NCI-H226 (cell line): ENCODE measurements at places on chromosomes 5 and 9.
A peak's percentile ranks its signal among the peaks of the same experiment; 100 is the strongest.

DNA sequence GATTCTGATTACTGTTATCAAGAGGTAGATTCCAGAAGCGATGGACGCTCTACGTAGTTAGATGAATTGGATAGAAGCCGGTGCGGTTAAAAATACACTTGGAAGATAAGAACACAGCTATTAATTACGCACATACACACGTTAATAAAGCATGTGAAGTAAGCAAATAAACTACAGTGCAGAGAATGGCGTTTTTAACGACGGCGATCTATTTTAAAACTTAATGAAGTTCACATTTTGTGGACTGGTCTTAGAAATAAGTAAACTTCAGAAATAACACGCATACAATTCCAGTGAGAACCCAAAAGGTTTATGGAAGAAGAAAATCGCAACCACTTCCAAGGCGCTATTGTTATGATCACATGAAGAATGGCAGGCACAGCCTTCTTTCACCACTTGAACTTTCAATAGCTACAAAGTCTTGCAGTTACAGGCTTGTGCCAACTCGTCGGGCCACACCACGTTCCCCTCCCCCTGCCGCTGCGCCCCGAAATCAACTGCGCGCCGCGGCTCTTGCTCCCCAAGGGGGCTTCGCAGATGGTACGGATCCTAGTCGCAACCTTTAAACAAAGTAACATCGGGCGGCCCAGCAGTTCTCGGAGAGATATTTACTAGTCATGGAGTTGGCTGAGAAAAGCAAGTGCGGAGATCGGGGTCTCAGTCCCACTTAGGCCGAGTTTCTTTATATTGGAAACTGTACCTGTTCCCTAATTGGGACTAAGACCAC, 866 bp upstream of the SEMA6A start:
- DNase-seq, result no peak

DNA sequence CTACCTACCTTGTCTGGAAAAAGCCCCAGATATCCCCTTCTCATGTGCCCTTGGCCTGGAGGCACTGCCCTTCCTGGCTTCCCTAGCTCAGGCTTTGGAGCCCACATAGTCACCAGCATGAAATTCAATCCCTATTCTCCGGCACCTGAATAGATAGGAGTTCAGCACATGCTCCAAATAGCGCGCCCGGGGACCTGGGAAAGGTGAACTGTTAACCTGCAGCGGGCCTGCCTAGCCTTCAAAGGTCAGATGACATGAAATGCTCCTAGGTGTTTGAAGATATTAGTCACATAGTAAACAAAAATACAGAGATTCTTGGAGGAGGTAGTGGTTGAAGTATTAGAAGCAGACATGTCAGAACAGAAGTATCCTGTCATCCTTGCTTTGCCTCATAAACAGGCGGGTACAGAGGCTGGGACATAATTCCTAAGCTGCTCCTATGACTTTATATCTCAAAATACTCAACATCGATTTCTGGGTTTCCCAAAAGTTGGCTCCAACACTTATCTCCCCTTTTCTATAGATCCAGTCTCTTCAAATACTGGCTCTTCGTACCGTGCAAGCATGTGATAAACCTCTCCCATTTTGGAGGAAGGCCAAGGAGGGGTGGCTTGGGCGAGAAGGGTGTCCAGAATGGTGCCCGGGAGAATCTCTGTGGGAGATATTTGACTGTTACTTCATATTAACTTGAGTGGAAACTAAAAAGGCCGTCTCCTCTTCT, 88.0 kb upstream of the ANKH start:
- DNase-seq, result no peak

DNA sequence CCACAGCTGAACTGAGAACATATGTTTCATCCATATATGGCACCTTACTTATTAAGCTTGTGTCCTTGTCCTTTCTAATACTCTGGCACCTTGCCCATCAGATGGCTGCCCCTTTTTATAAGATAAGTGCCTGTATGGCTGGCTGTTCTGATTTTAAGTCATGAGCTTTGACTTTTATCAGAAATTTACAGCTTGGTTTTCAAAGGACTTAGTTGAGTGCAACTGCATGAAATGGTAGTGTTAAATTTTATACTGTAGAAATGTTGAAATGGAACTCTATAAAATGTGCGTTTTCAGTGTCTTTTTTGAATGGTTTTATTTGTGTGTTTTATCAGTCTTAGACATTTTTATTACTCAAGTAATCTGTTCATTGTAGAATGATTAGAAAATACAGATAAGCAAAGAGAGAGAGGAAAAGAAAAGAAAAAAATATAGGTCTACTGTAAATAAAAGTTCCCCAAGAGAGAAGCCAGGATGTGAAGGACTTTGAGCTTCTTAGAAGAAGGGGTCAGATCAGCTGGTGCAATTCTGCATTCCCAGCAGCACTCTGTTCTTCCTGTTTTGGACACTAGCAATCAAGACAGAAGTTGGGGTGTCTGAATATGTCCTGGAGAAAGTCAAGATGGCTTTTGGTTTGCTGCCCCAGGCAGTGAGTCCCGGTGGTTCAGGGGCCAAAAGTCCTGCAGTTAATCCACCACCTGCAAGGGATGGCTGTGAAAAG, 38.9 kb downstream of the ARHGAP26 start:
- no peak for DNase-seq

GRCh38 chr5:93805616-93806379, 64.4 kb upstream of the POU5F2 start:
- DNase-seq, result no peak

DNA sequence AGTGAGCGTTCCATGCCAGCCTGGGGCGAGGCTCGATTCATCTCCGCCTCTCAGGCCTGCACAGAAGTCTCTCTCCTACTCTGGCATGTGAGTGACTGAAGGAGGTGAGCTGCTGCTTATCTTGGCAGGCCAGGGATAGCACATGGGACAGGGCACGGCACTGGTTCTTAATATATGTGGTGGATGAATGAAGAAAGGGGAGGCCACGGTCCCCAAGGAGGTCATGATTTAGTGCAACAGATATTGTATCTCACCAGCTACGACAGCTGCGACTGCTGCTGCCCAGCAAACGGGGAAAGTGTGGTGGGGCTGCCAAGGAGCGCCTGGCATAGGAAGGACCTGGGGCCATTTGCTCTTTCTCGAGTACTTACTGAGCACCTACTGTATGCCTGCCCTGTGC, 19.3 kb upstream of the MAPK9 start:
- no peak for DNase-seq

DNA sequence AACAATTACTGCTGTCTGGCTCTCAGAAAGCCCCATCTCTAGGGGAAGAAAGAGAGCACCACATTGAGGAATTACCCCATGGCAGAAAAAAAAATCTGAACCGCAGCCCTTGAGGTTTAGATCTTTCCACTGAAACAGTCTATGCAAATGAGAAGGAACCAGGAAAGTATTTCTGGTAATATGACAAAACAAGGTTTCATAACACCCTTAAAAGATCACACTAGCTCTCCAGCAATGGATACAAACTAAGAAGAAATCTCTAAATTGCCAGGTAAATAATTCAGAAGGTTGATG, 427.1 kb downstream of the PRELID2 start:
- DNase-seq, result no peak

DNA sequence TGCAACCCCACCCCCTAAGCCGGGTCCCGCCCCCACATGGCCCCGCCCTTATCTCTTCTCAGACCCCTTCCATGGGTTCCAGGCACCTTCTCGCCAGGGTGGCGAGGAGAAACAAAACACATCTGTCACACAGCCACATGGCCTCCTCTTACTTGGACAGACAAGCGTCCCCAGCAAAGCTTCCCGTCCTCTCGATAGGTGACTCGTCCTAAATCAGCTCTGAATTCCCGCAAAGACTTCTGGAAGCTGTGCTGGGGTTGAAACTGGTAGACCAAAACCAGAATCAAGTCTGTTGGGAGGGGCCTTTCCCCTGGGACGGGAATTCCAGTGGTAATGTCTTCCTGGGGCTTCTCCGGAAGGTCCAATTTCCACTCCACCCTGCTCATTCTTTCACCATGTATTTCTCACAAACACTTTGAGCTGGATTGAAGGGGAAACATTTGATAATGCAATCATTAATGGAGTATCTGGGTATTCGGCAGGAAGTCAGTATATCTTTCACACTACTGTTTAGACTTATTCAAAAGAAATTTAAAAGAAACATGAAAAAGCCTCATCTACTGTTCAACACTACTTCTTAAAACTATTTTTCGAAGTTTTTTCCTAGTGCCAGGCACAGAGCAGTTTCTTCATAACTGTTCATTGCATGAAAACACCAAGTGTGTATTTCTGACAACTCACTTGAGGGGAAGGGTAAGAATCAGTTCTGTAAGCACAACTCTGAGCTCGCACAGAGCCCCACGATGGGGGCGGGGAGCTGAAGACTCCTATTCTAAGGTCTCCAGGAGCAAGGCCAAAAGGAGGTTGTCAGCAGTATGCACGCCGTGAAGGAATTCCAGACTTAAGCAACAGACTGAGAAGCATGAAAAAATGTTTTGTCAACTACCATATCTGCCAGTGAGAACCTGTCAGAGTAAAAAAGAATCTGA, 644 bp upstream of the CTNNAL1 start:
- DNase-seq, result peak; percentile 77

DNA sequence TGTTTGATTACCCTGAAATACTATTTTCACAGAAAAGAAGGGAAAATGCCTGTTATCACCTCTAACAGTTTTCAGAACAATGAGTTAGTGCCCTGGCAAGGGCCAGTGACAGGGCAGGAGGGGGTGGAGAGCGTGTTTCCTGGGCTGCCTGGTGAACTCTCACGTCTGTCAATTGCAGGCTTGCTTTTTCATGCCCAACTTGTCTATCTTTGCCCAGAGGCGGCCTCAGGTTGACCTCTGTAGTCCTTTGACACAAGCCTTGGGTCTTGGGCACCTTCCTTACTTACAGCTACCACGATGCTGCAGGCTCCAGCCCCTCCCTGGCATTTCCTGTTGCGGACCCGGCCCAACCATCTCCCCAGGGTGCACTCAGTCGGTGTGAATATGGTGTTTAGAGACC, 2.2 kb upstream of the CEL start:
- no peak for DNase-seq

DNA sequence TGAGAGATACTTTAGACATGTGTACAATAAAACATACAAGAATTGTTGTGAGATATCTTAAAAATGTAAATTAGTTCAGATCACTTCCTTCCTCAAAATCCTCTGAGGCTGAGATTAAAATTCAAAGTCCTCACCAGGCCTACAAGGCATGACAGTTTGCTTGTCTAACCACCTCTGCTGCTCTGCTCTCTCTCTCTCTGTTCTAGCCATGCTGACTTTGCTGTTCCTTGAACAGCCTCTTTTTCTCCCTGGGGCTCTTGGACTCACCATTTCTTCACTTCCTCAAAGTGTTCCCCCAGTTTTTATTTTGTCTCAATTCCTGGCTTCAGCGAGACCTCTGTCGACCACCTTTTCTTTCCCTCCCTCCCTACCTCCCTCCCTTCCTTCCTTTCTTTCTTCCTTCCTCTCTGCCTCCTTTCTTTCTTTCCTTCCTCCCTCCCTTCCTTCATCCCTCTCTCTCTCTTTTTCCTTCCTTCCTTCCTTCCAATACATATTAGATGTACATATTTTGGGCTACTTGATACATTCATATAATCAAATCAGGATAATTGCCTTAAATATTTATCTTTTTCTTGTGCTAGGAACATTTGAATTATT, 27.0 kb downstream of the CATSPER3 start:
- no peak for DNase-seq

GRCh38 chr5:74182603-74183002, 457.9 kb downstream of the ENC1 start:
- DNase-seq, result no peak

DNA sequence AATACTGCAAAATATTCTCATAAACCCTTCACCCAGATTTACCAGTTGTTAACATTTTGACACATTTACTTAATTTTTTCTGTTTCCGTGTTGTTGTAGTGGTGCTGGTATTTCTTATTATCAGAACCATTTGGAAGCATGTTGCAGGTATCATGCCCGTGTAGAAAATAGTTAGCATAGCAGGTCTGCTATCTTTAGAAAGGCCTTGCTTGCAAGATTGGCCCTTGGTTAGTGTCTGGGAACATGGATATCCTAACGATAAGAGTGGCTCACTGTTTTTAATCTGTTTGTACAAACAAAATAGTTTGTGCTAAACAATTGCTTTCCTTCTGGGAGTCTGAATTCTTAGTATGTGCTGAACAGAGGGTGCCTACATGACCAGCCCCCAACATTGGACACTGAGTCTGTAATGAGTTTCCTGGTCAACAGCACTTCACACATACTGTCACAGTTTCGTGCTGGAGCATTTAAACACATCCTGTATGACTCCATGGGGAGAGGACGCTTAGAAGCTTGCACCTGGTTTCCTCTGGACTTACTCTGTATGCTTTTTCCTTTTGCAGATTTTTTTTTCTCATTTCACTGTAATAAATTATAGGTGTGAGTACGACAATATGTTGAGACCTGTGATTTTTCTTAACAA, 66.9 kb downstream of the MAN2A1 start:
- DNase-seq, result no peak

GRCh38 chr5:94711785-94712184, 93.3 kb downstream of the SLF1 start:
- no peak for DNase-seq

- no peak for DNase-seq
Measured at GRCh38 chr5:58763390-58763789, 180.5 kb downstream of the RAB3C start.

DNA sequence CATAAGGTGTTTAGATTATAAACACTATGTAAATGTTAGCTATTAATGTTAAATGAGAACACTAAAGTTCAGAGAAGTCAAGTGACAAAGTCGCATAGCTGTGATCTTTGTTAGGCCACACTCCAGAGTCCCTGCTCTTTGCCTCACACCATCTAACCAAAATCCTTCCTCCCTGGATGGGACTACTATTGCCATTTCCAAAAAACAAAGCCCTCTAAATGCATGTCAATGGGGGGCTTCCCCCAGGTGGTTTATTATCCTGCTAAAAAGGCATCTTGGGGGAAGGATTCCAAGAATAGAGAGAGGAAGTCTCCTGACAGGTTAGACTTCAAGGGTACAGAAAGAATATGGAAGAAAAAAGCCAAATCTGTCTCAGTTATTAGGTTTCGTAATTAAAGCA, 10.4 kb downstream of the NR6A1 start:
- DNase-seq, result no peak

- no peak for DNase-seq
Measured at GRCh38 chr5:119322948-119323537, 32.8 kb upstream of the TNFAIP8 start.

- no peak for DNase-seq
Measured at GRCh38 chr5:129172580-129172979, 78.0 kb downstream of the ISOC1 start.

DNA sequence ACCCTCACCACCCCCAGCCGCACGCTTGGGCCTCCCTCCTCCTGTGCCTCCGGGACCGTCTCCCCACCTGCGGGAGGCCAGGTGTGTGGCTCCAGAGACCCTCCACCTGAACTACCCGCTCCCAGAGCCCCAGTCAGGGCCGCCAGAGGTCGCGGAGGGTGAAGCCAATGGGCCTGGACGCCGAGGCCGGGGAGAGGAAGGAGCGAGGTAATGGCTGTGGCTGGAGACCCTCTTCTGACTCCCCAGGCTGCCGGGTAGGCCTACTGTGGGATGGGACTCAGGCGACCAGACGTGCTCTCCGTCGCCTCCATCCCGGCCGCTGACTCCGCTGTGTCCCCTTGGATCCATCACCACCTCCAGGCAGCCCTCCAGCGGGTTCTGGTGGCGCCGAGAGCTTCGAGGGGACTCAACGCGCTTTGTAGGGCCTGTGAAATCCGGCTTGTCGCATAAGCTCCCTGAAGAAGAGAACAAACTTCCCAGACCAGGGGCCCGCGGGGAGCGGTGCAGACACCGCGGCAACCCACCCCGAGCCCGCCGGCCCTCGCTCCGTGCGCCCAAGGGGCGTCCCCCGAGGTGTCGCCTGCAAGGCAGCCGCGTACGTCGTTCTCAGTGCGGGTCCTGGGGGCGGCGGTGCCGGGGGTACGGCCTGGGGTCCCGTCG, 12.6 kb downstream of the IRX2 start:
- DNase-seq, result no peak
